ENCODE measurements at places on chromosomes 6 and 20.

- H3K4me3 ChIP-seq: no peak overlapping the region
- no peaks in the 10 kb centered on the region for H3K4me1 ChIP-seq
- no peak overlapping the region for H3K27ac ChIP-seq
- no peaks in the 10 kb centered on the region for H3K36me3 ChIP-seq
- DNase-seq: no peak
These were observed 56.1 kb downstream of the ADAT2 start for GRCh38 chr6:143394389-143394788.

DNA sequence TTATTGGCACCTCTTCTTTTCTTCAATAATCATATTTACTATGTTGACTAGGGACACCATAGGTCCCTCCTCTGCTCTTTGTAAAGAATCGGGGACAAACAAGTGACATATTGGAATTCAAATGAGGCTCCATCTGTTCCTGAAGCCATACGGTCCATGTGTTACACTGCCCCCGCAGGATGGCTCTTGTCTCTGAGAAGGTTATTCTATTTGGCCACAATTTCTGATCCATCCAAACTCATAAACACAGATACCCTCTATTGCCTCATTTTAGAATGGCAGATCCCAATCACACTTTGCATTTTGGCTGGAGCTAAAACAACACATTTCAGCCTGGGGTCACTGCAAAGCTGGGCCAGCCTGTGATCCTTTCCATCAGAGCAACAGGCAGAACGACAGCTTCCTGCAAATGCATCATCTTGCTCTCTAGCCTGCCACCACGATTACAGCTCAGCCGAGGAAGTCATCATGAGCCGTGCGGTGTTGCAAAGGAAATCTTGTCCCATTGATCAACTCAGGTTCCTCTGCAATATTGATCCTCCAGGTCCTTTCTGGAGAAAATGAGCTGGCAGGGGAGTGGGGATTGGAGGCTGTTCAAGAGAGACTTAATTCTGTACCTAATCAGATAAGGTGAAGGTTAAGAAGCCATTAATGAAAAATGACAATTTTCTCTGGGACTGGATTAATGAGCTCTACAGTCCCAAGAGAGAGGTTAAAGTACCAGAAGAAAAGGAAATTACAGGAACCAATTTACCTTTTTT, 73.1 kb downstream of the AGPAT4 start:
- H3K36me3 ChIP-seq: no peaks in the 10 kb centered on the region
- H3K4me3 ChIP-seq: no peak overlapping the region
- no peak for DNase-seq
- no peak overlapping the region for H3K27ac ChIP-seq
- H3K27me3 ChIP-seq: no peaks in the 10 kb centered on the region

GRCh38 chr6:42889815-42890214, 10.4 kb downstream of the RPL7L1 start:
- no peaks in the 10 kb centered on the region for H3K27me3 ChIP-seq
- H3K36me3 ChIP-seq: peaks cover 10% of the 10 kb centered on the region
- no peak overlapping the region for H3K27ac ChIP-seq
- H3K4me1 ChIP-seq: peaks cover 4% of the 10 kb centered on the region
- peak overlapping the region; percentile 68 for H3K4me3 ChIP-seq

- peak overlapping the region; percentile 29 for H3K27ac ChIP-seq
- DNase-seq: peak; percentile 60
- H3K36me3 ChIP-seq: no peaks in the 10 kb centered on the region
- no peaks in the 10 kb centered on the region for H3K27me3 ChIP-seq
These were observed 10.3 kb downstream of the KIF25 start for GRCh38 chr6:168007592-168008338.

DNA sequence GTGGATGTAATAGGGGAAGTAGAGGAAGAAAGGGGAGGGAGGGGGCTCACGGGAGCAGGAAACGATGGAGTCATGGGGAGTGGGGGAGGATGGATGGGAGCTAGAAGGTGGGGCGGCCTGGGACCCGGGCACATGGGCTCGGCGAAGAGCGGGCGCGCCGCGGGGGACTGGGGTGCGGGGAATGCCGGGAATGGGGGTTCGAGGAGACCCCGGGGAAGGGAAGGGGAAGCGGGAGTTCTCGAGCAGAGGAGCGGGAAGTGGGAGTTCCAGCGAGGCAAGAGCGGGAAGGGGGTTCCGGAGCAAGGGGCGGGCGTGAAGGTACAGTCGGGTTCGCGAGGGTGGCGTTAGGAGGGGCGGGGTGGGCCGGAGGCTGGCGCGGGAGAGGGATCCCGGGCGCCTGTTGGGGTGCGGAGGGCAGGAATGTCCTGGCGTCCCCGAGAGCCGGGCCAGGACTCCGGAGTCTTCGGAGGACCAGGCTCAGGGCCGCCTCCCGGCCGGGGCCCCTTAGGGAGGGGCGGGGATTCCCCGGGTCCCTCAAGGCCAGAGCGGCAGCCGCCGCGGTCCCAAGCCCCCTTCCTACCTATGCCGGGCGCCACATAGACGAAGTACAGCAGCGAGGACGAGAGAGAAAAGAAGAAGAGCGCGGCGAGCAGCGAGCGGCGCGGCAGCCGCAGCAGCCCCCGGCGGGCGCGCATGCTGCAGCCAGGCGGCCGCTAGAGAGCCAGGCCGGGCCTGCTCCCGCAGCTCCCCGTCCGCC, 504 bp downstream of the B4GALT5 start:
- H3K27ac ChIP-seq: peak overlapping the region; percentile 79
- peak; percentile 48 for DNase-seq
- H3K4me1 ChIP-seq: peaks cover 23% of the 10 kb centered on the region
- H3K36me3 ChIP-seq: no peaks in the 10 kb centered on the region
- H3K4me3 ChIP-seq: peak overlapping the region; percentile 81

- no peak overlapping the region for H3K27ac ChIP-seq
- H3K27me3 ChIP-seq: peaks cover 4% of the 10 kb centered on the region
- H3K4me1 ChIP-seq: no peaks in the 10 kb centered on the region
- no peak for DNase-seq
These were observed 27.1 kb downstream of the BCAS1 start for GRCh38 chr20:54043076-54043967.

DNA sequence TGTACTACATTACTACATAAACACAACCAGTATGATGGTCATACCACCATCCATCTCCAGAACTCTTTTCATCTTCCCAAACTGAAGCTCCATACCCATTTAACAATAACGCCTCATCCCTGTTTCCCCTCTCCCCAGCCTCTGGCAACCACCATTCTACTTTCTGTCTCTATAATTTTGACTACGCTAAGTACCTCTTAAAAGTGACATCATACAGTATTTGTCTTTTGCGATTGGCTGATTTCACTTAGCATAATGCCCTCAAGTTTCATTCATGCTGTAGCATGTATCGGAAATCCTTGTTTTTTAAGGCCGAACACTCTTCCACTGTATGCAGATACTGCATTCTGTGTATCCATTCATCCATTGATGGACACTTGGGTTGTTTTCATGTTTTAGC, 29.7 kb downstream of the GABRR1 start:
- no peak overlapping the region for H3K4me3 ChIP-seq
- peaks cover 2% of the 10 kb centered on the region for H3K27me3 ChIP-seq
- H3K36me3 ChIP-seq: no peaks in the 10 kb centered on the region
- no peak for DNase-seq
- H3K27ac ChIP-seq: no peak overlapping the region

GRCh38 chr20:17295151-17295726, 68.4 kb downstream of the PCSK2 start:
- no peak for DNase-seq
- H3K4me1 ChIP-seq: no peaks in the 10 kb centered on the region
- no peak overlapping the region for H3K27ac ChIP-seq

DNA sequence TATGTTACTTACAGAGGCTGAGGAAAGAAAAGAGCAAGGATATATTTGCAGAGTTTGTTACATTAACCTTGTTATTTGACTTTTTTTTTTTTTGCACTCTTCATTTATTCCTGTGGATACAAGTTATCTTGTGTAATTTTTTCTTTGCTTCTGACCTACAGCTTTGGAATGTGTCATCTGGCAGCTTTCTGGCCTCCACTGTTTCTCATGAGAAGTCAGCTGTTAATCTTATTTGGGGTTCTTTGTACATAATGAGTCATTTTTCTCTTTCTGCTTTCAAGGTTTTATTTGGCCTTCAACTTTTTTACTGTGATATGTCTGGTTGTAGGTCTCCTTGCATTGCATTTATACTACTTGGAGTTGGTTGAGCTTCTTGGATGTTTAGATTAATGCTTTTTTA, 333.4 kb downstream of the SMOC2 start:
- H3K4me1 ChIP-seq: no peaks in the 10 kb centered on the region
- no peak for DNase-seq
- no peaks in the 10 kb centered on the region for H3K27me3 ChIP-seq
- H3K36me3 ChIP-seq: no peaks in the 10 kb centered on the region

Data from endothelial cell of umbilical vein (primary cell).